Stimulated activated CD8-positive, alpha-beta memory T cell treated with anti-CD3 and anti-CD28 coated beads, Interleukin-2, amount 100 ng/mL, for 1 hour (primary cell): ENCODE measurements at places on chromosomes 13 and 19.

DNA sequence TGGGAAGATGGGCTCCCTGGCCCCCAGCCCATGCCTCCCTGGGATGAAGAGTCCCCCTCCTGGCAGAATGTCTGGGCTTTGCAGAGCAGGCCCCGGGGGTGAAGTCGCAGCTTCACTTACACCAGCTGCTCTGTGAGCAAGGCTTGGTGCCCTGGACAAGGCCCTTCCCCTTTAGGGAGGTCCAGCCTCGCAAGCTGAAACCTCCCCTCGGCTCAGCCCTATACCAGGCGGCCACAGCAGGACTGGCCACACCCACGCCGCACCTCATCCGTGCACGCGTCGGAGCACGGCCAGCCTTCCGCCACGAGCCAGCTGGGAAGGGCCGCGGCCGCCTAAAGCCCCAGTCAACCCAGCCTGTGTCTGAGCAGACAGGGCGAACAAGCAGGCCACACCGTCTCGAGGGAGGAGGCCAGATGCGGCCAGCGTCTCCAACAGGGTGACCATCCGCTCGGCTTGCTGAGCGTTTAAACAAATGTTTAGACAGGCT is 83.2 kb upstream of the MCF2L start:
- DNase-seq = no peak

DNA sequence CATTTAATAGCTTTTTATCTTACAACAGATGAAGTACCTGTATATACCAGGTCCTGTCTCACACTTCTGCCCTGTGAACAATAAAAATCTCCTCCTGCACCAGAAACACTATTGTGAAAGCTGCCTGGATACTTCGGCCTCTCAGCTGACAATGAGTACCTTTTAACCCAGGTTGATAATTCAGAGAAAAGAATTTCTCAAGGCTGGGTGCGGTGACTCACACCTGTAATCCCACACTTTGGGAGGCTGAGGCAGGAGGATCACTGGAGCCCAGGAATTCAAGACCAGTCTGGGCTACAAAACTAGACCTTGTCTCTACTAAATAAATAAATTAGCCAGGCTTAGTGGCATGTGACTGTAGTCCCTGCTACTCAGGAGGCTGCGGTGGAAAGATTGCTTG is 65.3 kb upstream of the TM9SF2 start:
- no peak for DNase-seq

GRCh38 chr19:44260343-44260681 is 626 bp downstream of the ZNF233 start:
- no peak for DNase-seq

- no peak for DNase-seq
Measured at GRCh38 chr19:33284756-33285155, 17.6 kb downstream of the CEBPA start.

GRCh38 chr13:67008075-67008668 is 222.0 kb downstream of the PCDH9 start:
- no peak for DNase-seq

DNA sequence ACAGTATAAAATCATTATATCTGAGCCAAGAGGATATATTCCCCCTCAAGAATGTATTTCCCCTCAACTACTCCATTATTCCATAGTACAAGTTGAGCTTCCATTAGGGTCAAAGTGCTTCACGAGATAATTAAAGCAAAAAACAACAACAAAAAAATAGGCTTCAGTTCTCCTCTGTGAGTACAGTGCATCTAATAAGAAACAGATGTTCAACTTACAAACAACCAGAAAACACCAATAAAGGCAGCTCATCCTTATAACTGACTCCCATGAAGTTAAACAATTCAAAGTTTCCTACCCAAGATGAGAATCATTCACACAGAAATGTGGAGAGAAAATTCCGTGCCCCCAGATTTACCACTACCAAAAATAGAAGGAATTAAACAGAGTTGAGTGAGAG is 854.4 kb downstream of the PCDH9 start:
- DNase-seq = no peak

DNA sequence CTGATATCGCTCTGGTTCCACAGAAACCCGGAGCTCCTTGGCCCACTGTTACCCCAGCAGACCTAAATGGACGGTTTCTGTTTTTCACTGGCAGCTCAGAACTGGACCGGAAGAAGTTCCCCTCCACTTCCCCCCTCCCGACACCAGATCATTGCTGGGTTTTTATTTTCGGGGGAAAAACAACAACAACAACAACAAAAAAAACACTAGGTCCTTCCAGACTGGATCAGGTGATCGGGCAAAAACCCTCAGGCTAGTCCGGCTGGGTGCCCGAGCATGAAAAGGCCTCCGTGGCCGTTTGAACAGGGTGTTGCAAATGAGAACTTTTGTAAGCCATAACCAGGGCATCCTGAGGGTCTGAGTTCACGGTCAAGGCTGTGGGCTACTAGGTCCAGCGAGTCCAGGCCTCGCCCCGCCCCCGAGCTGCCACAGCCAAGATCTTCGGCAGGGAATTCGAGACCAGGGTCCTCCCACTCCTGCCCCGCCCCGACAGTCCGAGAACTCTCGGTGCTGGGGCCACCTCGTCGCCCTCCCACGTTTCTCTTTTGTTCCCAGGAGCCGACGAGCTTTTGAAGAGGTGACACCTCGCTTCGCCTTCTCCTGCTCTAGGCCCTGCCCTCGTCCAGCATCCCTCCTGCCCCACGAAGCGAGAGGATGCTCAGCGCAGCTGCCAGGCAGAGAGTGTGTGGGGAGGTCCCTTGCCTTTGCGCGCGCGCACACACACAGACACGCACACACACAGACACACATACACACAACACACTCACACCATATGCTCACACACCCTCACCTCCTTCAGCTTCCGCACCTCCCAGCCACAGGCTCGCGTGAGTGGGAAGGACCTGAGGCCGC is 8.8 kb downstream of the ZIC2 start:
- no peak for DNase-seq

GRCh38 chr13:111901267-111901915 is 165.6 kb upstream of the SOX1 start:
- no peak for DNase-seq

GRCh38 chr13:93058301-93058700 is 168.3 kb upstream of the GPC6 start:
- no peak for DNase-seq

GRCh38 chr19:32497391-32497790 is 83.6 kb upstream of the PDCD5 start:
- DNase-seq = no peak

DNA sequence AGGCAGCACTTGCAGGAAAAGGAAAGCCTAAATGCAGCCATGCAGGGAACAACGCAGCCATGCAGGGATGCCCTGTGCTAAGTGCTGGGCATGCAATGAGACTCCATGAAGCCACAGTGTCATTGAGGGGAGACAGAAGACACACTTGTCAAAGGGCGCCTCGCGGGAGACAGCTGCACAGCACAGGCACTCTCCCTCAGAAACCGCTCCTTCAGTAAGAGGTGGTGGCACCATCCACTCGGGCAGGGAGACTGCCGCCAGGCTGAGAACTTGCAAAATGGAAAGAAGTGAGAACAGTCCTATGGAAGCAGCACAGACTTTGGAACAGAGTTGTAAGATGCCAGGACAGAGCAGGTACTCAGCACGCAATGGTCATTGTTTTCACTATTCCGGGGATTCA is 51.1 kb downstream of the GGACT start:
- DNase-seq = no peak

DNA sequence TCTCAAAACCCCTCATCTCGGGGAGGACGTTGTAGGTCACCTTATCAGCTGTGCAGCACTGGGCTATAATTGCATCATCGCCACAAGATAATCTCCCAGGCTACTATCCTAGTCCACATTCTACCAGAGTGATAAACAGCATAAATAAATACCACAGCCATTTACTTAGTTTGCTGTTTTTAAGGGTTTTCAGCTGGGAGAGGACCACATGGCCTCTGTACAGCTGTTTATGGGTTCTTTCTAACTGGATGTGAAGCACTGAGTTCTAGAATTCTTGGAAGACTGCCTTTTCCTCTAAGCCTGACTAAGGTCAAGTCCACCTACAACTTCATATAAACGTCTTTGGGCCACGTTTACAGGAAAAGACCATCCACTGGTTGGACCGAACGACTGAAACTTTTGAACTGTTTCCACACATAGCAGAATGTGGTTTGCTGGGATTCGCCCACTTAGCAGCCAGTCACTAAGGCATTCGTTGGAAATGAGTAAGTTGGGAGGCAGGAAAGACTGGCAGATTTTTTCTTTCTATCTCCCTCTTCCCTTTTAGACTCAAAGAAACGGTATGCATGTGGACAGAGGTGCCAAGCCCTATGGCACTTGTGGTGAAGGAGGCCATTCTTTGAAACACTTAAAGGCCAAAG is 752.5 kb upstream of the SGCG start:
- no peak for DNase-seq

DNA sequence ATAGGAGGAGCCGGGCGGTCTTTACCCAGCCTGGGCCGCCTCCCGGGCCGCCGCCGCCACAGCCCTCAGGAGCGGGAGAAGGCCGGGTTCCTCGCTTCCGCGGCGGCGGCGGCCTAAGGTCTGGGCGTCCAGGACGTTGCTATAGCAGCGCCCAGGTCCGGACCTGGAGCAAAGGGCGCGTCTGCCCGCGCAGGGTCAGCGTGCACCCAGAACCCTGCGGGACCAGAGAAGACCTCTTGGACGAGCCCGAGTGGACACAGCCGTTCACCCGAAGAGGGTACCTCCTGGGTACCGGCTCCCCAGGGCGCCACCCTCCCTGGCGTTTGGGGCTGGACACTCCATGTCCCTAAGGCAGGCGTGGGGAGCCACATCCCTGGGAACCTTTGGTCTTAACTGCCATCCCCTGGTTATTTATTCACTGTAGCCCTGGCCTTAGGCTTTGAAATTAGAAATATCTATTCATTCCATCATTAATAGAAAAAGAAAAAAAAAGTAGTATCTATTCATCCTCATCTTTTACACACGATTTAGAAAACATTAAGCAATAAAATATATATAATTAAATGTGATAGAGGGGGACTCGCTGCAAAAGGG is 2.4 kb downstream of the DZIP1 start:
- no peak for DNase-seq

GRCh38 chr13:47337781-47338507 is 441.1 kb upstream of the HTR2A start:
- no peak for DNase-seq

- no peak for DNase-seq
Measured at GRCh38 chr13:97240788-97241734, 18.9 kb downstream of the MBNL2 start.

- no peak for DNase-seq
Measured at GRCh38 chr19:31180907-31181306, 168.3 kb downstream of the TSHZ3 start.

- no peak for DNase-seq
Measured at GRCh38 chr13:38180670-38181069, 169.0 kb upstream of the UFM1 start.

GRCh38 chr13:44930963-44931623 is 58.2 kb downstream of the NUFIP1 start:
- DNase-seq = no peak

DNA sequence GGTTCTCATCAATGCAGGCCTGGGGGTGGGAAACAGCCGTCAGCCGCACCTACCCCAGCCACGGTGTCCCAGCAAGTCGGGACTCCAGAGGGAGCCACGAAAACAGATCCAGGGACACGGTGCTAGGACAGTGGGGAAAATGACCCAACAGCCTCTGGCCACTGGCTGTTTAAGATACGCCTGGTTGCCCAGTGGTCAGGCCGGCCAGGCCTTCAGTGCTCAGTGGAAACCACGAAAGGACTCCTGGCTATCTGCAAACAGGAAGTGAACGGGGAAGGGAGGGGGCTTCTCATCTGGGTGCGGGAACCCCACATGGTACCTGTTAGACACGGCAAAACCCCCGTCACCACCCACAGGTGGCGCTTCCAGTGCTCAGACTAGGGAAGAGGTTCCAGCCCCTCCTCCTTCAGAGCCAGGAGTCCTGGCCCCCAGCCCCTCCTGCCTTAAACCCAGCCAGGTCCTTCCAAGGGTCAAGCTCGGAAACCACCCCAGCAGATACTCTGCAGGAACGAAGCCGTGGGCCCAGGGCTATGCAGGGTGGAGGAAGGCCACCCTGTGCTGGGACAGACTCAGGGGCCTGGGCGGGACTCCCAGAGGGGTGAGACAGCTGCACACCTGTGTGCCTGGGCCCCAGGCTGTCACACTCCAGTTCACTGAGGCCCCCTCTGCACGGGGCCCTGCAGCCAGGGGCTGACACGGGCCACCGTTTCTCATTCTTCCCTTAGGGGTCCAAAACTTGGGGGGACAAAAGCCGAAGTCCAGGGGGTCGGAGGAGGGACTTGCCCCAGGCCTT is 4.5 kb downstream of the PPP1R12C start:
- no peak for DNase-seq

- no peak for DNase-seq
Measured at GRCh38 chr13:79932556-79932955, 408.4 kb downstream of the SPRY2 start.

DNA sequence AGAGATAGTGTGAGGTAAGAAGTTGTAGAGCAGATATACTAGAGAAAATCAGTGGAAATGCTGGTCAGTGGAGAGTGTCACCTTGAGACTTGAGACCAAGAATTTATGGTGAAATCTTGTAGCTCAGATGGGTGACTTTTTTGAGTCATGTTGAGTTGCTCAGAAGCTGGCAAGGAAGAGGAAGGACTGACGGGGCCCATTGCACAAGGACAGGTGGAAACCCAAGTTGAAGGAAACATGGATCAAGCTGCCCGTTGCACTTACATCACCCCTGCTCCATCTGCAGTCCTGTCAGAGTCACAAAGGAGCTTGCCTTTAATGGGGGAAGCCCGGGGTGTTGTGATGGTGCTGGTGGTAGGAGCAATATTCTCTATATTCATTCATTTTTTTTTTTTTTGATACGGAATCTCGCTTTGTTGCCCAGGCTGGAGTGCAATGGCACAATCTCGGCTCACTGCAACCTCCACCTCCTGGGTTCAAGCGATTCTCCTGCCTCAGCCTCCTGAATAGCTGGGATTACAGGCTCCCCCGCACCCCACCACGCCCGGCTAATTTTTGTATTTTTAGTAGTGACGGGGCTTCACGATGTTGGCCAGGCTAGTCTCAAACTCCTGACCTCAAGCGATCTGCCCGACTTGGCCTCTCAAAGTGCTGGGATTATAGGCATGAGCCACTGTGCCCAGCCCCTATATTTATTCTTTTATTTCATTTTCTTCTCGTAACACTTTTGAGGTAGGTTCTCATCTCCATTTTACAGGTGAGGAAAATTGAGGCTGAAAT is 27.4 kb downstream of the UBAC2 start:
- no peak for DNase-seq

DNA sequence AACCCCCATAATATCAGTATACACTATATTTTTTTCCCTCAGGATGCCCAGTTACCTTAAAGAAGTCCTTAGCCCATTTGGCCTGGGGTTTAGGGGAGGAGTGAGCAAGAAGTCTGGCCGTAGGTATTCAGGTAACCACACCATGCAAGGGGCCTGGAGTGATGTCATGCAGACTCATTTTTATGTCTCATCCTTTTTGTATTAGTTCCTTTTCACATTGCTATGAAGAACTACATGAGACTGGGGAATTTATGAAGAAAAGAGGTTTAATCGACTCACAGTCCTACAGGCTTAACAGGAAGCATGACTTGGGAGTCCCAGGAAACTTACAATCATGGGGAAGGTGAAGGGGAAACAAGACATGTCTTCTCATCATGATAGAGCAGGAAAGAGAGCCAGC is 12.2 kb downstream of the TPP2 start:
- DNase-seq = no peak

- DNase-seq = no peak
Measured at GRCh38 chr19:29748996-29749849, 34.2 kb upstream of the C19orf12 start.

GRCh38 chr13:110187641-110188161 is 119.3 kb downstream of the COL4A1 start:
- no peak for DNase-seq
